IPS DF 19.7 (cell line): ENCODE measurements at places on chromosomes 1 and 21.

DNA sequence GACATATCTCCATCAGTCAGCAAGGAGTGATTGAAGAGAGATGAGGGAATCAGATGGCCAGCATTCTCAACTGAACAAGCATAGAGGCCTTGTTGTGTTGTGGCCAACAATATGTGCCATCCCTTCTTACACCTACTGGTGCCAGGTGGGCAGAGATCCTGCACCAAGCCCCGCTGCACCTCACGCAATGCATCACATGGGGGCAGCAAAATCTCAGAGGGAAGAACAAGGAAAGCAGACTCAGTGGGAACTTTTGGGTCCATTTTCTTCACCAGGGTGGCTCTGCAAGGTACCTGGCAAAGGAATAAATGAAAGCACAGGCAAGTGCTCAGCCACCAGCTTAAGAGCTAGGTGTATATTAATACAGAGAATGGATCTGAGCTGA, 33.2 kb downstream of the HSD3B2 start:
- DNase-seq = no peak

GRCh38 chr1:163807331-163808049, 485.7 kb downstream of the NUF2 start:
- DNase-seq = no peak

DNA sequence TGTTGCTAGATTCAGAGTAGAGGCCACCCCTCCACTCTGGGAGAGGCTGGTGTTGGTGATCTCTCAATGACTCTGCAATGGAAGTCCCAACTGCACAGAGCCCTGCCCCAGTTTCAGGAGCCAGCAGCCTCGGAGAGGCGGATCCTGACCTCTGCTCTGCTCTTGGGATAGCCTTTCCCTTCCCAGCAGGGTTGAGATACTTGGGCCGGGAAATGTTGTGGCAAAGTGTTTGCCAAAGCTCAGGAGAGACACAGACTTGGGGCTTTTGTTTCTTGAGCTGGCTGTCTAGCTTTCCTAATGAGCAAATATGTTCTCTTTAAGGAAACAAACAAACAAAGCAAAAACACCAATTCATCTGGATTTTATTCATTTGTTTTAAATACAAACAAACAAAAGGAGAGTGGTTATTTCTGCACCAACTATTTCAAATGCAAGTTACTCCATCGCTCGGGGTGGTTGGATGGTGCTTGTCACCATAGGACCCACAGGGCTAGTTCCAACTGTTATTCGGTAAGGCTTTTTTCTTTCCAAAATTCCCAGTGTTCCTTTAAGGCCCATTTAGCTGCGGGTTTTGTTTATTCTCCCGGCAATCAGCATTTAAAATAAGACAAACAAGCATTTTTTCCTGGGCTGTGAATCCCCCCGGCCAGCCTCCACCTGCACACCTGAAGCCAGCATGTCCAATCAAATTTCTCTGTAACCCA, 193.9 kb upstream of the LMO4 start:
- no peak for DNase-seq

GRCh38 chr1:26745191-26745590, 42.6 kb upstream of the PIGV start:
- no peak for DNase-seq

DNA sequence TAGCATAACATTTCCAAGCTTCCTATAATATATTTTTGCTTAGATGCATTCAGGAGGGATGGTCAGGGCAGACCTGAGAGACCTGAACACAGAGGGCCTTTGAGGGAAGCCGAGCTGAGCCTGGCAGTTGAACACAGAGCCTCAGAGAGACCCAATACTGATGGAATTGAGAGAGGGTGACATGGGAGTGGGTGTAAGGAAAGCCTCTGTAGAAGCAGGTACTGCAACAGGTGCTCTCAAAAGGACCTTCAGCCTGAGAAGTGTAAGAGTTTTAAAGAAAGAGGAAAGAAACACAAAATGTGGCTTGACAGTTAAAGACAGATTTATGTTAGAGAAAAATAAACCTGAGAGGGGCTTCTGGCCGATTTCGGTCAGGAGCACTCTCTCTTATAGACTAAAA, 73.9 kb upstream of the PGBD5 start:
- DNase-seq = no peak

- DNase-seq = no peak
Measured at GRCh38 chr1:30545365-30545764, 178.0 kb downstream of the MATN1 start.
